ENCODE measurements at places on chromosomes 3 and 15.

- no peak for DNase-seq
Measured at GRCh38 chr3:167967257-167968036, 128.3 kb downstream of the GOLIM4 start.

DNA sequence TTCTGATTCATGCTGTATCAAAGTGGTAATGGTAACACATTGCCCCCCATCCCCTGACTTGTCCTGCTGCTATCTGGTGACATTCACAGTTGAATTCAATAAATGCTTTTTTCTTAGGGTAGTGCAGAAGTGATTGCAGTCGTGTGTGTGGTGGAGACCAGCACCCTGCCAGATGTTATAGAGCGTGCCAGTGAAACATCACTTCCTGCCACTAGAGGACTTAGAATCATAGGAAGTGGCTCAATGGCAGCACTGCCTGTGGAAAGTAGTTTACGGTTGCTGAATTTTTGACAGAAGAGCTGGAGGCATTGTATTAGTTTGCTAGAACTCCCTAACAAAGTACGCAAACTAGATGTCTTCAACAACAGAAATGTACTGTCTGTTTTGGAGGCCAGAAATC, 37.4 kb upstream of the P2RY12 start:
- no peak for DNase-seq

DNA sequence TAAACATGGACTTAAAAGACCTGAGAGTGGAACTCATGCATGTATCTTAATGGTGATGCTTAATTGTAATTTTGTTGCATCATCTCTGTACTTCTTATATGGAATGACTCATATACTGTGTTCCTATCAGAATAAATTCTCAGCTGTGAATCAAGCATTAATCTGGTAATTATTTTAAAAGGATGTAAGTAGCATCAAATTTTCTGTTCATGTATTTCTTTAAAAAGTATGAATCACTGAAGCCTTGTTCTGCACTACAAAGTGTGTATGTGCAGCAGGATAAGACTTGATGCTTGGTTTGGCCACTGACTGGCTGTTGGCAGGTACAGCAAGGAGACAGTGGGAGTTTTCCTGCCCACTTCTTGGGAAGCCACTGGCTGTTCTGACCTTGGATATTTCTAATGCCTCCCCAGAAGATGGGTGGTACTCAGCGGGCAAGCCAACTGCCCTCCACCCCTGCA, 123.9 kb downstream of the ANO10 start:
- DNase-seq = no peak

DNA sequence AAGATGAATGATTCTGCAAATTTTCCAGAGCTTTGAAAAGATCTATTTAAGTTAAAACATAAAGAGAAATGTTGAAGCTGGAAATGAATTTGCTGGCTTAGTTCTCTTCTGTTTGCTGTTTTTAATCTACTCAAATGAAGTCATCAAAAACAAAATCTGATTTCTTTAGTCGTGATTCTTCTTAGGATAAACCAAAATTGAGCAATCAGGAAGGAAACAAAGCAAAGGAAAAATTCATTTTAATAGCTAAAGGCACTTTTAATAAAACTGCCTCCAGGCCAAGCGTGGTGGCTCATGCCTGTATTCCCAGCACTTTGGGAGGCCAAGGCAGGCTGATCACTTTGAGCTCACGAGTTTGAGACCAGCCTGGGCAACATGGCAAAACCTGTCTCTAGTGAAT, 91.2 kb downstream of the DUT start:
- no peak for DNase-seq

DNA sequence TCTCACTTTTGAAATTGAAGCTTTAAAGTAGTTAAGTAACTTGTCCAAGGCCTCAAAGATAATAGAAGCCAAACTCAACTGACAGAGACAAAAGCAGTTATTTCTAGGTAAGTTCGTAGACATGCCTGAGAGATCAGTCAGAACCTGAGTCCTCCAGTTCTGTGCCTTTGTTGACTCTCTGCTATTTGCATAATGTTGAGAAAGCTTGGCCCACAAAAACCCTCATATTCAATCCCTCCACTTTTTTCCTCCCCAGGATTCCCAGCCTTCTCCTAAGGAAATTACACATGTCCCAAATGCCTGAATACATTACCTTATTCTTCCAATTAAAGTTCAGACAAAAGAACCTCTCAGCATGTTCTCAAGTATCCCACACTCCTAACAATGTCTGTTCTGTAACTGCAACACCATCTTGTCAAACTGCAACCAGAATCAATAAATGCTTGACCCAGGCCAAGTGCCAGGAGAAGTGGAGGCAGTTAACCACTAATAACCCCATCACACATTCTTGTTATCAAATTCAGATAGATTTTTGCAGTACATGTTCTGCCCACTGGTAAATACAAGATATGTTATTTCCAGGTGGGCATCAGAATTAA, 217.8 kb downstream of the LRRC3B start:
- no peak for DNase-seq

- no peak for DNase-seq
Measured at GRCh38 chr3:136982520-136983138, 24.8 kb downstream of the IL20RB start.

- no peak for DNase-seq
Measured at GRCh38 chr3:65548848-65549625, 489.7 kb downstream of the MAGI1 start.

DNA sequence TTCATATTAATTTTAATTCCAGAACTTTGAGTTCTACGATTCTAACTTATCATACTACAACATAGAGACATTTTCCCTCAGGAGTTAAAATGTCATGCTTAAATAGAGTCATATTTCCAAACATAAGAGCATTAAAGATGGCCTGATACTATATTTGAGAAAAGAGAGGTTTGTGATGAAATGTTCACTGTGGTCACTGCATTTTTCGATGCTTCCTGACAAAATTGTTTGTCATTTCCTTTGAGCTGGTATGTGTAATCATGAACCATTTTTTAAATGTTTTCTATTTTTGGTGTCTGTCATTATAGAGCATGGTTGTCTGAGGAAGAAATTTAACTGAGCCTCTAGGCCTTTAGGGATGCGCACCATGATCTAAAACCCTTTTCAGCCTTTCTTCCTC, 721.4 kb upstream of the NR2F2 start:
- no peak for DNase-seq

DNA sequence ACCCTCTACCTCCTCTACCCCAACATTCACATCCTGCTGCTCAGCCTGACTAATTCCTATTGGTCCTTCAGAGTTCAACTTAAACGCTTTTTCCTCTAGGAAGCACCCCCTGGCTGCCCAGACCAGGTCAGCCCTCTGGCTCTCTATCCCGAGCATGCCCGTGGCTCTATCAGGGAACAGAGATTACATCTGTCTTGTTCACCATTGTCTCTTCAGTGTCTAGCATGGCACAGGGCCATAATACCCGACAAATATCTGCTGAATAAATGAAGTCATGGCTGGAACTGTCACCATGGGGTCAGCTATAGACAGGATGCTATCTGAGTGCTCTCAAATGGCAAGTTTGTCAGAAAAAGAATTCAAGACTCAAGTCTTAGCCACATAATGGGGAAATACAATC, 296.9 kb upstream of the CHRNA7 start:
- DNase-seq = no peak

GRCh38 chr3:105174017-105174615, 192.6 kb upstream of the ALCAM start:
- no peak for DNase-seq

DNA sequence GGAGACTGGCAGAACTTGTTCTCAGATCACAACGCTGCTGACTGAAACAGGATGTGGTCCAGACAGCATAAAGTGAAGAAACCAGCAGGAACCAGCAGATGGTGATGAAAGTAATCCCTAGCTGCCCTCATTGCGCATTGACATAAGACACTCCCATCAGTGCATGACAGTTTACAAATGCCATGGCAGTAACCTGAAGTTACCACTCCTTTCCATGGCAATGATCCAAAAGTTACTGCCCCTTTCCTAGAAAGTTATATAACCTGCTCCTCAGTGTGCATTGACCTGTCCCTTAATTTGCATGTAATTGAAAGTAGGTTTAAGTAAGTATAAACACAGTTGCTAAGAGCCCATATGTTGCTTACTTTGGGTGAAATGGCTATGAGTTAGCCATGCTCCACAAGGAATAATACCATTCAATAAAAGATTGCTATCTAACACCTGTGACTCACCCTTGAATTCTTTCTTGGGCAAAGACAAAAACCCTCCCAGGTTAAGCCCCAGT, 149.1 kb upstream of the CD96 start:
- DNase-seq = no peak

GRCh38 chr3:127093312-127093711, 99.6 kb upstream of the PRR23E start:
- no peak for DNase-seq

Data from hematopoietic multipotent progenitor cell treated with erythropoietin and hydrocortisone succinate and interleukin-3 and kit ligand, for 8 days (in vitro differentiated cells).